ENCODE measurements at places on chromosomes 11 and 22.
A peak's percentile ranks its signal among the peaks of the same experiment; 100 is the strongest.

- no peak for DNase-seq
Measured at GRCh38 chr22:17862646-17863181, 88.4 kb upstream of the BID start.

GRCh38 chr22:43533156-43533530 is 121.3 kb downstream of the MPPED1 start:
- no peak for DNase-seq

DNA sequence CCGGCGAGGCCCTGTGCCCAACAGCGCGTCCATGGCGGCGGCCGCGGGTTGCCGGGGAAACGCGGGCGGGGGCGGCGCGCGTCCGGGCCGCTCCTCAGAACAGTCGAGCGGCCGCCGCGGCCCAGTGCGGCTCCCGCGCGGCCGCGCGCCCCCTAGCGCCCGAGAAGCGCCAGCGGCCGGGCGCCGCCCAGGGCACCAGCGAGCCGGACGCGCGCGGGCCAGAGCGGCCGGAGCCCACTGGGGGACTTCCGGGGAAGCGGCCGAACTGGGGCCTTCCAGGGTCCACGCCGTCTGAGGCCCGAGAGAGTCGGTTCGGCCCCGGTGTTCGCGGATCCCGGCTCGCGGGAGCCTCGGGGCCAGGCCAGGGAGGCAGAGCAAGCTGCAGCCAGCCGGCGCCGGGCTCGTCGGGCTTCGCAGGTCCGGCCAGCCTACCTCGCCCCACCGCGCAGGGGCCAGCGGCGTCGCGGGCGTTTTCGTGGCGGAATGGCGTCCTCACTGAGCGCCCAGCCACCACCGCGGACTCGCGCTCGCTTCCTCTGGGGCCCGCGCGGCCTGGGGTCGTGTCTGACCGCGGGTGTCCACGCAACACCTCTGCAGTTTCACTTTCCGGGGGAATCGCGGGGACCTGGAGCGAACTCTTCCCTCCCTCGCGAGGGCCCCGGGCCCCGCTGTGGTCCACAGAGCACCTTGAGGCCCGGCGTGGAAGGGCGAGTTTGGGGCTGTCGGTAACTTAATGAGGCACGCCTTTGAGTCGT is at the start of gene DENND6B:
TSS of gene DENND6B (minus strand) at position 57 of the 755 bp plus-strand sequence. CDS start at position 33, 24 bp downstream.
- DNase-seq, result peak; percentile 71

DNA sequence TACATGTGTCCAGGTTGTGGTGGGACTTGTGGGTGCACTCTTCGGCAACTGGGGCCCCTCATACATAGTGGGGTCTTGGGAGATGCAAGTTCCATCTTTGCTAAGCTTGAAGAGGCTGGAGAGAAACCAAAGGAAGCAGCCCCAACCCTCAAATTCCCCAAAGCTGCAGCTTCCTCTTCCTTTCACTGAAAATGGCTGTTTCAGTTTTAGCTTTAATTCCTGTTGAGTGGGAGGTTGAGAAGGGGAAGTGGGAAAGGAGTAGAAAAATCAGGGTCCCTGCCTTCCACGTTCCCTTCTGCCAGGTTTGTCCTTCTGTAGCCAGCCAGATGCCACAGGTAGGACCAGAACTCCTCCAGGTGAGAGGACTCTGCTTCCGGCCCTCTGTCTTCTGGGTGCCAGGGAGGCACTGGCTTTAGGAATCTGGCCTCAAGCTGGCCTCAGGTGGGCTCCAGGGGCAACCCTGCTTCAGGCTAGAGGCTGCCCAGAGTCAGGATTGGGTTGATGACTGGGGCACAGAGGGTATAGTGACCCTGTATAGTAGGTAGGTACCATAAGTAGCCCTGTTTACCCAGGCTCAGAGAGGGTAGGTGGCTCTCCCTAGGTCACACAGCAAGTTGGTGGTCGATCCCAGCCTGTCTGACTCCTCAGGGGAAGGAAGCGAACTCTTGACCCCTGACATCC is 16.2 kb downstream of the P2RY6 start:
- no peak for DNase-seq

GRCh38 chr22:23234409-23235161 is 54.3 kb downstream of the BCR start:
- no peak for DNase-seq

DNA sequence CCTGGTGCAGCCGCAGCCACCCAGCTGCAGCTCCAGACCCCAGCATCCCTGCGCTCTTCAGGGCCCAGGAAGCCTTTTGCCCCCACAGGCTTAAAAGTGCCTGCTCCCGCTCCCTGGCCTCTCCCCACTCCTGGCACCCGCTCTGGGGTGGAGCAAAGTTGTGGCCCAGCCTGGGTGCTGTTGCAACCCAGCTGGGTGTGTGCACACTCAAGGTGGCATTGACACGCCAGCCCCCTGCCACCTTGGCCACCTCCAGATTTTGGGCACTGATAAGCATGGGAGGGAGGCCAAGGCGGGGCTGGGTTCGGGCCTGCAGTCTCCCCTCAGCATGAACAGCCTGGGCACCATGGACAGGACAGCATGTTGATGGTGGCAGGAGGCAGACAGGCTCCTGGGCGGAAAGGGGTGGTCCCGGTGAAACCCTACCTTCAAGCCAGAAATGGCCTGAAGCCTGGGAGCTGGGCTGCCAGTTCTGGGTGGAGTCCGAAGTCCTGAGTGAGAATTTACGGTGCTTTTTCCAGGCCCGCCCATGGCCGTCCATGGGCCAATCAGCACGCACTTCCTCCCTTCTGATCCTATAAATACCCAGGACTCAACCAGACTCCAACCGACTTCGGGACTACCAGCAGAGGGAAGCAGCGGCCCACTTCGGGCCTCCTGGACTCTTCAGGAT is 23.6 kb upstream of the RNASEH2C start:
- DNase-seq, result peak; percentile 24

DNA sequence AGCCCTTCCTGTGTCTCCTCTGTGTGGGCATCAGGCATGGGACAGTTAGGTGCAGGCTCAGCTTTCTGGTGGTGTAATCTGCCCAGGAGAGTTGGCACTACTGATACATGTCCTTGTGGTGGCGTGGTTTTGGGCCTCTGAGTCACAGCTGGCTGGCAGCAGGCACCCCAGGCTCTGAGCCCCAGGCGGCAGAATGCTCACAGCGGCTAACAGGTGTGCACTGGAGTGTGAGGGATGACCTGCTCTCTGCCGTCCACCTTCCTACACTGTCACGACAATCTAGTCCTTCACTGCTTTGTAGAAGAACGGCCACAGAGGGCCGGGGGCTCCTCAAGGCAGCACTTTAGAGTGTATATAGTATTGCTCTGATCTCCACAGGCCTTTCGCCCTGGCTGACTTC is 100.3 kb upstream of the PITPNB start:
- no peak for DNase-seq
